EL (cell line): ENCODE measurements at places on chromosomes 13 and 19.

- DNase-seq, result no peak
These were observed 3.9 kb downstream of the WDR18 start for GRCh38 chr19:988081-988480.

DNA sequence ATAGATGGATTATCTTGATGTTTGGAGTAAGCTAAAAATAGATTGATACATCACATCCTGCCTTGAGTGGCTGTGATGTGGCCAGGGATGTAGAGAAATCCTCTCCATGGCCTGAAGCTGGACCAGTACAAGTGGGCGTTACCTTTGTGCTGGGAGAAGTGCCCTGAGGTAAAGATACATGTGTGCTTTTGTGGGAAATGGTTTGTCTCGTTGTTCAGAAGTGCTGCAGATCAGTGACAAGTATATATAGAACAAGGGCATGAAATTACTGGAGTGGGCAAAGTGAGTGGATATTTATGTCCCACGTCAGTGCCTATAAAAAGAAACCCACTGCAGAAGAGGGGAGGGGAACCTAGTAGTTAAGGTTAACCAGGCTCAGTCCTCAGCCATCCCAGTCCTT is 12.2 kb upstream of the ZNF304 start:
- no peak for DNase-seq

DNA sequence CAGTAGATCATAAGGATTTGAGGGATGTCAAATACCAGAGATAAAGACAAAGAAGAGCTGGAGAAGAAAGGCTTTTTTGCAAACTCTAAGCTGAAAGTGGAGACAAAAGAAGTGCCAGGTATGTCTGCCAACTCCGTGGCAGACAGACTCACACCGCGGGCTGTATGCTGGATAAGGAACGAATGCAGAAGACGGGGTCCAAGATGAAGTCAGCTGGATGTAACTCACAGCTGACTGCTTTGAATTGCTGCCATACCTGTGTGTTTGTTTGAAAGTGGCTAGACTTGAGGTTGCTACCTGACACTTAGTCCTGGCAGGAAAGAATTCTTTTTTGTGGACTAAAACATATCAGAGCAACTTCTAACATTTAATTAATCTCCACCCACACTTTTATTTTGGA is 398.8 kb downstream of the DLEU7 start:
- no peak for DNase-seq

DNA sequence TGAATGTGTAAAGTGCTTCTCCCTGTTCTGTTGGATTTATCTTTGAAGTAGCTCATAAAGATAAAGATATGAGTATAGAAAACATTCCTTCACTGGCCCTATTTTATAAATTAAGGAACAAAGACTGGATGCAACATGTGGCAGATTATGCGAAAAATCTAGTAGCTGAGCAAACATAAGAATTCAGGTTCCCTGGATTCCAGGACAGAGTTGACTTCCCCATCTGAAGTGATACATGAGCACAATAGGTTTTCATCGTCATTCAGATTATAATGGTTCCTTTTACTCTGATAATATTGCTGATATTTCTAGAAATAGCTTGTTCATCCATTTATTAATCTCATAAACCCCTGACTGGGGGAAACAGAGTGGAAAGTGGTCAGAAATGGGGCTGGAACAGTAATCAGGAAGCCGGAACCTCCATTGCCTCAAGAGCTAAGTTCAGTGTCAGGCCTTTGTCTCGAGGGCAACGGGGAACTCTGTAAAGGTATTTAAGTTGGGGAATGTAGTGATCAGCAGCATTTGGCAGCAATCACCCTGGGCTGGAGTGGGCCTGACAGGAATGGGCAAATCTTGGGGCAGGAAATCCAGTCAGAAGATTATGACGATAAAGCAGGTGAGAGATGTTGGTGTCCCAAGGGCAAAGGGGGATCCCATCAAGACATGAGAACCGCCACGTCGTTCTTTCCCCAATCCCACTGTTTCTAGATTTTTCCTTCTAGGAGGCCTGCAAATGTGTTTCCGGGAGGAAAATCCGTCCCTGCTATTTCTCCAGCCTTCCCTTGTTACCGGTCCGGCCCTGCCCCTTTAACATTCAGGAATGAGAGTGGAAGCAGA is 232.5 kb upstream of the SERP2 start:
- peak; percentile 24 for DNase-seq

- DNase-seq, result peak; percentile 80
These were observed at the start of gene EHD2 for GRCh38 chr19:47713046-47714021. Gene EHD2 (plus strand): TSS chr19:47713422. CDS start chr19:47716613, 3,191 bp downstream.

DNA sequence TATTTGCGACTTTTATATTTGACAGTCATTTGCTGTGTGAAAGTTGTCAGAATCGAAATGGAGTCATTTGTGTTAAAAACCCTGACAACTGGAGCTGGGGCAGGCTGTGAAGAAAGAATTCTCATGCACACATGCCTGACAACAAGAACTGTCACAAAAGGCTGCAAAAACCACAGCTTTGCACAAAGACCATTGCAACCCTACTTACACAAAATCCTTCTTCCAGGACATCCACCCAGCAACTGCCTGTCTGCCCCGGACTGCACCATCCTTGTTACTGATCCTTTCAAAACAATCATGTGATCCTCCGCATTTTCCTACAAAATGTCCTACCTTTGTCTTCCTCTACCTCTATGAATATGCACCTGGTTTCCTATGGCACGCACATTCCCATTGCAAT is 66.8 kb upstream of the IRS2 start:
- DNase-seq, result no peak

DNA sequence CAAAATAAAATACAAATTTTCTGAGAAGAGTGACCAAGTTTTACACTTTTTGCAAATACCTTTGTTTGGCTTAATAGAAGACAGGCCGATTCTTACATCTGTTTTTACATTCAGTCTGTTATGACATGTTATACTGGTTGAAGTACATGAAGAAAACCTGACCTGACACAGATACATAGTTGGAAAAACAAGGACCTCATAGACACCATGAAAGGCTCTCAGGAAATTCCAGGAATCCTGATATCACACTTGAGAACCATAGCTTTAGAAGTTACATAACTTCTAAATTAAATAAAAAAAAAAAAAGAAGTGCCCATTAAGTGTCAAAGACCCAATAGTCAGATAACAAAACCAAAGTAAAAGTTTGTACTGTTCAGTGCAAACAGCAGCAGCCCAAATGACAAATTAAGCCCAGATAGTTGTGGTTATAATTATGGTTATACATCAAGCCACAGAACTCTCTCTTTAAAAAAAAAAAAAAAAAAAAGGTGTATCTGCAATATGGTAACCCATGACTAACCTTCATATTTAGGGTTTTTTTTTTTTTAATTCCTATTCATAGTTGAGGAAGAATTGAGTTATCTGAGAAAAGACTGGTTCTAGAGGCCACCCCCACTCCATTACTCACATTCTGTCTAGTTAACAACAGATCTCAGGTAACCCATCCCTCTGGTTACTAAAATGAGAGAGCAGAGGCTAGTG is 19.8 kb downstream of the RBM26 start:
- no peak for DNase-seq

DNA sequence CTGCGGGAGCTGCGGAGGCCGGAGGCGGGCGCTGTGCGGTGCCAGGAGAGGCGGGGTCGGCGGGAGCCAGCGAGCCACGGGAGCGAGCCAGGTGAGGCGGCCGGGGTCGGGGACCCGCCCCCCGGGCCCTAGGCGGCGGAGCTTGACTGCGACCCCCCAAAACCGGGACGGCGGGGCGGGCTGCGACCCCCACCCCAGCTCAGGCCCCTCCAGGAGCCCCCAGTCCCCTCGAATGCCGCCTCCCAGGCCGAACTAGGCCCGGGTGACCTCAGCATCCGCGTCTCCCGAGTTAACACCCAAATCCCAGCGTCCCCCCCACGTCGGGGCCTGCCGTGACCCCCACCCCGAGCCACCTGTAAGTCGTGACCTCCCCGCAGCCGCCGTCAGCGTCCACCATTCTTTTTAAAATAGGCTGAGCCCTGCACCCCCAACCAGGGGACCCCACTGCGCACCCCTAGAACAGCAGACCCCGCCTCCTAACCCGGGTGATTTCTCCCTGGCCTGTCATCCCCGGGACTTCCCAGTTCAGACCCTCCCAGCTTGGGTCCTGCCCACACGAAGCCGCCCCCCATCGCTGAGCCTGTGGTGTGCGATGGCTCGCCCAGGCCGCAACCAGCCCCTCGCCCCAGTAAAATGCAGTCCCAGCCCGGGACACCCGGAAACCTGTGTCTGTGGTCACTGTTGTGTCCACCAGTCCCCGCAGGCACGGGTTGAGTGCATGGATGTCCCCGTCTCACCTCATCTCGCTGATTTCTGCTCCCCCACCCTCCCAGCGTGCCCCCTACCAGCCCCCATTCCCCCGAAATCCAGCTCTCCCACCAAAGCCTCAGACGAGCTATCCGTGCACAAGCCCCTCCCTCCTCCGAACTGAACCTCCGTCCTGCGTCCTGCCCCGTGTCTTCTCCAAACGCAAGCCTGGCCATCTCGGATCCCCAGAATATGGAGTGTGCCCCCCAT is 551 bp downstream of the FZR1 start:
- DNase-seq, result peak; percentile 36

- no peak for DNase-seq
These were observed 35.5 kb downstream of the PCDH8 start for GRCh38 chr13:52812941-52813340.

- DNase-seq, result no peak
These were observed 12.6 kb upstream of the CSNK1A1L start for GRCh38 chr13:37118016-37118415.

GRCh38 chr13:71695662-71696061 is 171.3 kb downstream of the DACH1 start:
- no peak for DNase-seq

GRCh38 chr13:59750860-59751259 is 412.9 kb downstream of the DIAPH3 start:
- no peak for DNase-seq

- DNase-seq, result no peak
These were observed 498.7 kb downstream of the MYO16 start for GRCh38 chr13:109128121-109128520.

GRCh38 chr13:61414686-61415057 is 977 bp downstream of the PCDH20 start:
- no peak for DNase-seq

- no peak for DNase-seq
These were observed 42.9 kb downstream of the ZNF506 start for GRCh38 chr19:19778666-19779065.

- DNase-seq, result no peak
These were observed 25.3 kb downstream of the RNASEH2B start for GRCh38 chr13:50934735-50935435.
